ENCODE measurements at places on chromosomes 7 and 10.
A peak's percentile ranks its signal among the peaks of the same experiment; 100 is the strongest.

DNA sequence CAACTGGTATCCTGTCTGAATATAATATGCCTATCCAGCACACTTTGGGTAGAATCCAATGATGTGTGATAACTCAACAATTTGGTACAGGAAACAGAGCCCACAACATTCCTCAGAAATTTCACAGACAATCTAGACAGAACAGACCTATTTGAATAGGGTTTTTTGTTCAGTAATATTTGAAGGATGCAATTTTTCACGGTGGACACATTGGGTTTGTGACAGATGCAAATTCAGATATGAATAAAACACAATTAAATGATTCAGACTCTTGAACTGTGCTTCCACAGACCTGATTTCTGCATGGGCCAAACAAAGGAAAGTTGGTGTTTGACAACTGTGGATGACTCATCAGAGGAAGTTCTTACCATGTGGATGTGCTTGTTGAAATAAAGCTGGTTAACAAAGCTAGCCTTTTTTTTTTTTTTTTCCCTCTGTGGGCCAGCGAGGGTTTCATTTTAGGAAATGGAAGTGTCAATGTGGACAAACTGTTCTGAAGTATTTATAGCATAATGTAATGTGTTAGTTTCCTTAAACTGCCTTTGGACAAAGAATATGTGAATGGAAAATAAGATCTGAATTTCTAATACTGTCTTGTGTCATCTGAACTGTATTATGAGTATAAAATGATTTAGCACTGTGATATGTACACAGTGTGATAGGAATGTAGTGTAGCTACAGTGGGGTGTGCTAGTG, 43.2 kb upstream of the FAM133B start:
- DNase-seq: peak; percentile 52

GRCh38 chr7:76054123-76055120, 6.5 kb downstream of the MDH2 start:
- no peak for DNase-seq

DNA sequence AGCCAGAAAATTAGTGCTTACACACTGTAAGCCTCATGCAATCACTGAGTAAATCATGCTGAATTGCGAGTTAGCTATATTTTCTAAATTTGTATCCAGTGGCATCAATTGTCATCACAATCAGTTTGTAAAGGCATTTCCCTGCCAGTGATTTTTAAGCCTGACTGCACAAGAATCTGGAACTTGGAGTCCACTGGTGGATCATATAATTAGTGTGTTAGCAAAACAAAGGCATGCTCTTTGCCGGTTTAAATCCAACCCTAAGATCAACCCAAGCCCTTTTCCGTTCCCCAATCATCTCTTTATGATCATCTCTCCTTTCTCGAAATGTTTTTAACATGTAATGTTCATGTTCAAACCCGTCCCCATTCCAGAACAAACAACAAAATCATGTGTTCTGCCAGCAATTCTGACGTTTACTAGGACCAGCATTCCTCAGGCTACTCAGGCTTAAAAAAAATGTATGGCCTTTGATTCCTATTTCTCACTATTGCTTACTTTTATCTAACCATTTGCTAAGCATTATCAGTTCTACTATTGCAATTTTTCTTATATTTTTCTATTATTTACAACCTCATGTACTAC, 649.2 kb downstream of the SORCS1 start:
- DNase-seq: no peak

- no peak for DNase-seq
Measured at GRCh38 chr7:142956951-142957623, 5.1 kb downstream of the KEL start.

DNA sequence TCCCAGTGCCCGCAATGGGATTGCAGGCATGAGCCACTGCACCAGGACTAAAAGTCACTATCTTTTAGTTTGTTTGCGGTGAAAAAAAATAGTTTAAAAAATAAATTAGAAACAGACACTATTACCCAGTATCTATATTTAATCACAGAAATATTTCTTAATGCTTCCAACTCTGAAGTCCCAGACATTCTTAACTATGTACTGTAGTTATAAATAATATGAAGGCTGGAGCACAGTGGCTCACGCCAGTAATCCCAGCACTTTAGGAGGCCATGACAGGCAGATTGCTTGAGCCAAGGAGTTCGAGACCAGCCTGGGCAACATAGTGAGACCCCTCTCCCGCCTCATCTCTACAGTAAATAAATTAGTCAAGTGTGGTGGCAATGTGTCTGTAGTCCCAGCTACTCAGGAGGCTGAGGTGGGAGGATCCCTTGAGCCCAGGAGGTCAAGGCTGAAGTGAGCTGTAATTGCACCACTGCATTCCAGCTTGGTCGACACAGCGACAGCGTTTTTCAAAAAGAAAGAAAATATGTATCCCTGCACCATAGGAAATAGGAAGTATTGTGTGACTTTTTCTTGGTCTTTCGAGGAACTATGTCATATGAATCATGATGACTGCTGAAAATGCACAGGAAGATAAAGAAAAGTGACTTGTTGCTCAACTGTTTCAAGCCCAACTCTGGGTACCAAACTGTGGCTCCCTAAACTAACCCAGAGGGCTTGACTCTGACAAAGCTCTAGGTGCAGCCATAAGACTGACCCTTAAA, 74.9 kb upstream of the STEAP1B start:
- no peak for DNase-seq

GRCh38 chr10:85614566-85614965, 752.0 kb downstream of the GRID1 start:
- peak; percentile 31 for DNase-seq

GRCh38 chr10:32263300-32263699, 83.7 kb downstream of the EPC1 start:
- DNase-seq: no peak

GRCh38 chr10:72847681-72848080, 45.9 kb upstream of the OIT3 start:
- DNase-seq: no peak

DNA sequence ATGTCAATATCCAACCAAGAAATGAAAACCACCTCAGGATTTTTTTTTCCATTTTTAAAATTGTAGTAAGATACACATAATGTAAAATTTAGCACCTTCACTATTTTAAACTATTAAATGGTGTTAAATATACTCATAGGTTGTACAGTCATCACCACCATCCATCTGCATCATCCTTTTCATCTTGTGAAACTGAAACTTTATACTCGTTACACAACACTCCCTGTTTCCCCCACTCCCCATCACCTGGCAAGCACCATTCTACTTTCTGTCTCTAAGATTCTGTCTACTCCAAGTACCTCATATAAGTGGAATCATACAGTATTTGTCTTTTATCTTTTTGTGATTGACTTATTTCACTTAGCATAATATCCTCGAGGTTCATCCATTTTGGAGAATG, 335.2 kb upstream of the NPSR1 start:
- DNase-seq: no peak

- no peak for DNase-seq
Measured at GRCh38 chr10:35355971-35356724, 19.8 kb downstream of the CCNY start.

DNA sequence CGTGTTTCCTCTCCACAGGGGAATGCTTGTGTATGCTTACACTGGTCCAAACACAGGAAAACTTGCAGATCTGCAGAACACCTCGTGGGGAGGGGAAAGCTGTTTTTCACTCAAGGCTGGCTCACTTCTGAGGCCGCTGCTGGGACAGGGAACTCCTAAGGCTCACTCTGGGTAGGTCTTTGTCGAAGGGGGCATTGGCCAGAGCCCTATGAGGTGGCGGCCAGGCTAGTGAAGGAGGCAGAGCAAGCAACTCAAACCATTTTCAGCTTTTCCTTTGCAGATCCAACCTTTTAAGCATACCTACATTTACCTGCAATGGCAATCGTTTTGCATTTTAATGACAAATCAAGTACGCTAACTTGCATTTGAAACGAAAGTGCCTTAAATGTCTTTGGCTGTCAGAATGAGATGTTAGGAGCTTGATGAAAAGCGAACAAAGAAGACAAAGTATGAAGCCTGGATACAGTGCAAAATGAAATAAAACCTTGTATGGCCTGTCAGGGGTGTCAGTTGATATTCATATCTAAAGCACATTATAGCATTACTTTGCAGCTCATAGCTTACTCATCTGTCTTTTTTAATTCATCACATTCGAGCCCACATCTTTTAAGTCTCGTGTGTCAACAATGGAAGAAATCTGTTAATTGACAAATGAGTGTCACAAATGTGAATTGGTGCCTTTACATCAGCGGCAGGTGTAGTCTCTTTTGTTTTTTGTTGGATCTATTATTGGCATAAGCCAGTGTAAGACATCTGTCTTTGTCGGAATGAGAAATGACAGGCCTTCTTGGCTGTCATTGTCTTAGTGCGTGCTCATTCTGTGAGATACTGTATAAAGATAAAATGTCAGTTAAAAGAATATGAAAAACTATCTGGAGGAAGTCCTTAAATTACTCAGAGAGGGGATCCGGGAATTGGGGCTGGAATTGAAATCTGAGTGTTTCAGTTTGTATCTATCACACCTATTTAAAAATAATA, 30.5 kb downstream of the LRMDA start:
- DNase-seq: no peak

GRCh38 chr7:299628-300027, 9.7 kb downstream of the FOXL3 start:
- DNase-seq: no peak

DNA sequence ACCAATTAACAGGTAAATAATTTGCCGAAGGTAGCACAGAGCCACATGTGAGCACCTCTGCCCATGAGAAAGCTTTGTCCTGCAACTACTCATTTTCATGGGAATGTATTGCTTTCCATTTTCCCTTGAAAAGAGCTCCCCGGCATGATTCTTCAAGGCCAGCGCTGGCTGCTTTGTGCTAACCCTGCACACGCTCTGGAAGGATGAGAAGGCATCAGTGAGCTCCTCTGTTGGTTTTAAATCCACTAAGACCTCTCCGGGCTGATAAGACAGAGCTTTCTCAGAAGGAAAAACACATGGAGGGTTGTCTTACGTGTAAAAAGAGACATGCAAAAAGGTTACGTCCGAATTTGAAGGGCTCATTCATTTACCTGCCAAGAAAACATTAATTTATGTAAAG, 553.9 kb upstream of the MKI67 start:
- DNase-seq: no peak

GRCh38 chr7:69657331-69657730, 59.1 kb downstream of the AUTS2 start:
- DNase-seq: no peak

GRCh38 chr7:81761031-81761430, 8.8 kb downstream of the HGF start:
- no peak for DNase-seq

GRCh38 chr10:125629758-125630376, 53.1 kb downstream of the TEX36 start:
- DNase-seq: no peak
